Activated T-cell treated with anti-CD3 and anti-CD28 coated beads, Interleukin-2, amount 50 U/mL, for 72 hours (primary cell): ENCODE measurements at places on chromosomes 2 and 18.

DNA sequence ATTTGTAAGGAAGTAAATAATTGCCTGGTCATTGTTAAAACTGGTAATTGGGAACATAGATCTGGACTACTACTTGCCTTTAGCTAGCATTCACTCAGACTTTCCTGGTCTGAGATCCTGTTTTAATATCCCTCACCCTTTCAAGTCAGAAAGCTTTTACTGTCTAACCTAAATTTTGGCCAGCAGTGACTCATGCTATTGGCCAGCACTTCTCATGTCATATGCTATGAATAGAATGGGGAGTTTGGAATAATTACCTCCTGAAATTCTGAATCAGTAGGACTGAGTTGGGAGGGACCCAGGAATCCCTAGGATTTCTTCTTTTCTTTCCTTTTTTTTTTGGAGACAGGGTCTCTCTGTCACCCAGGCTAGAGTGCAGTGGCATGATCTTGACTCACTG is 19.3 kb downstream of the STK36 start:
- no peak for DNase-seq

GRCh38 chr2:106187273-106187891 is 6.7 kb downstream of the UXS1 start:
- no peak for DNase-seq

- DNase-seq: no peak
Observed at GRCh38 chr2:238091436-238092060, 8.6 kb upstream of the ESPNL start.

DNA sequence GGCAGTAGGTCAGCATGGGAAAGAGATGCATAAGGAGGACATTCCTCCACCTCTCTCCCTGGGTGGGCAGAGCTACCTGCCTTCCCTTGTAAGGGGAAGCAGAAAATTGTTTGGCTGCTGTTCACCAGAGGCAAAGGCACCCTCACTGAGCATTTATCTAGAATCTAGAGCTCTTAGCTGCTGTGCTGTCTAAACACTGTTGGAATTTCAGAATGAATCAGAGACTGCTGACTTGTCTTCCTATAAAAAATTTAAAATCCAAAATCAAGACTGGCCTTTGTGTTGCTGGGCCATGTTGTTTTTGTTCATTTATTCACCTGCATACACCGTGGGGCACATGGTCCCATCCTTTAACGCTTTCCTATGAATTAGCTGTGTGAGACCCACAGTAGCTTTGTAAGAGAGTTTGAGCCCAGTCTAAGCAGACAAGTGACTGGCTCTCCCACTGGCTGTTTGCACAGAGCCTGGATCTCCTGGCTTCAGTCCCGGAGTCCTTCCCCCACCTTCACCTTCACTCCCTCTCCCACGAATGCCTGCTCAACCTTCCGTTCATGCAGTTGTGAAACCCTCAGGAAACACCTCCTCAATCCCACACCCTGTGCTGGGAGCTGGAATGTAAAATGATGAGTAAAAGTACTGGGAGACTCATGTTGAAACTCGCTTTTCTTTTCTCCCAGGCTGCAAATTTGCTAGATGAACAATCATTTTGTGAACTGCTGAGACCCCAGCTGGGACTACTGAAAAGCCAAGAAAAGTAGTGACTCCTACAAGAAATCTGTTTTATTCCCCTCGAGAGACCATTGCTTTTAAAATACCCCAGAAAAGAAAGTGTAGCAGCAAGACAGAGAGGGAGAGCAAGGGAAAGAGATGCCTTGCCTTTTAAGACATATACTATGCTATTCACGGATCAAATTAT is 76.2 kb downstream of the FAM168B start:
- no peak for DNase-seq

DNA sequence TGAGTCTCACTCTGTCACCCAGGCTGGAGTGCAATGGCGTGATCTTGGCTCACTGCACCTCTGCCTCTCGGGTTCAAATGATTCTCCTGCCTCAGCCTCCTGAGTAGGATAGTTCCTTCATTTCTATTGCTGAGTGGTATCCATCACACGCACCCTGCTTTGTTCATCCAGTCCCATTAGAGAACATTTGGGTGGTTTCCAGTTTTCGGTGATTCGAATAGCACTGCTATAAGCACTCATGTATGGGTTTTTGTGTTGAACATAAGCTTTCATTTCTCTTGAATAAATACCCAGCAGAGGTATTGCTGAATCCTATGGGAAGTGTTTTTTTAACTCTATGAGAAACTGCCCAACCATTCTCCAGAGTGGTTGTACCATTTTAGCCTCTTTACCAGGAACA is 147.3 kb downstream of the DDX1 start:
- no peak for DNase-seq

GRCh38 chr2:101699755-101700461 is 2.4 kb downstream of the MAP4K4 start:
- no peak for DNase-seq

DNA sequence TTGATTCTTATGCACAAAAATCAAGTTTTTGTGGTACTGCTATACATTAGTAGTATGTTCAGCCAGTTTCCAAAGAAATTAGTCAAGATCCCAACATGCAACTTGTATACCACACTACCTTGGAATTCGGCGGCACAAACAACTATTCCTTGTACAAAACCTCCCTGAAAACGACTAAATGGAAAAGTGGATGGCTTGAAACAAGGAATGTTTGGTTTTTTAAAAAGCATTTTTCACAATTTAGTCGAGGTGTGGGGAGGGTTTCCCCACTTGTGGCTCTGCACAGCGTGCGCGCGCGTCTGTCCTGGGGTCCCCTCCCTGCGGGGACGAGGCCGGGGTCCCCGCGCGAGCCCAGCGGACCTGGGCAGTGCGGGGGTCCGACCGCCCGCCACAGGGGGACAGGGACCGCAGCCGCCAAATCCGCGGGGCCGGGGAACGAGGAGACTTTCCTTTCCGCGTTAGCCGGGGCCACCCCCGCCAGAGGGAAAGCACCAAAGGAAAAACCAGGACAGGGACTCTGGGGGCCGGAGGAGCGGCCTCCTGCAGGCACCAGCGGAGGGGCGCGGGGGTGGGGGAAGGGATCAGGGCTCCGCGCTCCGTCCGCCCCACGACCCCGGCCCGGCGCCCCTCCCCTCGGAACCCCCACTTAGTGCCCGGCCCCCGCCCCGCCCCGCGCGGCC is 534 bp upstream of the SOCS6 start:
- peak; percentile 4 for DNase-seq

DNA sequence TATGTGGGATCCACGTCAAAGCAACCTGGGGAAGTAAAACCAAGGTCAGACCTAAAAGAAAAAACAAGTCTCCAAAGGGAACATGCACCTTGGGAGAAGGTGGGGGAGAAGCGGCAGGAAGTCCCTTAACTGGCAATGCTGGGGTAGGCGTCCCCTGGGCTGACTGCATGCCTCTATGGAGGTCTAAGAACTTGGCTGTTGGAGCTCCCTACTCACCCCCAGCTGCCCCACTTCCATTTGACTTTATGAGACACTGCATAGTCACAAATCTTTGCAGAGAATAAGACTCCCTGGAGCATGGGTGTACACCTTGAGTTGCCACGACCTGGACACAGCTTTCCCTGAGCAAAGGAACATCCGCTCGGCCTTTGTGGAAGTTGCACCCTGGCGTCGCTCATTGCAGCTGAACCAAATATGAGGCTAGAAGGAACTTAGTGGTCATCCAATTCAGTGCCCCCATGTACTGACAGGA is 2.8 kb downstream of the CAPN14 start:
- DNase-seq: no peak

DNA sequence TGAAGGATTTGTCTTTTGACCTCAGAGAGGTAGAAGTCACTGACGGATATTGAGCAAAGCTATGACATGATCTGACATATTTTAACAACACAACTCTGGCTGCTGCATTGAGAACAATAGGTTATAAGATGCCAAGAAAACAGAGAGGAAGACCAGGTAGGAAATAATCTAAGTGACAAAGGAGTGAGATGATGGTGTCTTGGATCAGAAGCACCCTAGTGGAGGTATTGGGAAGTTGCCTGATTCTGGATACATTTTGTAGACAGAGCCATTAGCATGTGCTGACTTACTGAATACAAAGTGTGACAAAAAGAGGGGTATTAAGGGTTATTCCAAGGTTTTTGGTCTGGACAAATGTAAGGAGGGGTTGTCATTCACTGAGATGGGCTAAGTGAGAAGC is 1438.1 kb downstream of the DPP10 start:
- no peak for DNase-seq

- no peak for DNase-seq
Observed at GRCh38 chr2:21461754-21462240, 338.0 kb downstream of the TDRD15 start.

- no peak for DNase-seq
Observed at GRCh38 chr2:86142436-86143257, 36.6 kb downstream of the PTCD3 start.

DNA sequence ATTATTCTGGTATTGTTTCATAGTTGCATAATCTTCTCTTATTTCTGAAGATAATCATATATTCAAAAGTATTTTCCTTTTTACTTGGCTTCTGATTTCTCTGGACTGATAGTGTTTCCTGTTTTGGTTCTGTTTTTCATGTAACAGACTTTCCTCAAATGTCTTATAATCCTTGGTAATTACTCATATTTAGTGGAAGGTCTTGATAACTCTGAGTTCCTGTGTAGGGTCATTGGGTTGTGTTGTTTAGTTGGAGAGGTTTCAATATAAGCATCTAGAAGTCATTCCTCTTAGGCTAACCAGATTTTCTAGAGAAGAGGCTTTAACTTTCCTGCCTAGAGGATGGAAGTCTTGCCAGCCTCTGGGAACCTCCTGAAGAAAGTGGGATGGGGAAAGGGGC is 23.8 kb downstream of the MFSD6 start:
- DNase-seq: no peak

DNA sequence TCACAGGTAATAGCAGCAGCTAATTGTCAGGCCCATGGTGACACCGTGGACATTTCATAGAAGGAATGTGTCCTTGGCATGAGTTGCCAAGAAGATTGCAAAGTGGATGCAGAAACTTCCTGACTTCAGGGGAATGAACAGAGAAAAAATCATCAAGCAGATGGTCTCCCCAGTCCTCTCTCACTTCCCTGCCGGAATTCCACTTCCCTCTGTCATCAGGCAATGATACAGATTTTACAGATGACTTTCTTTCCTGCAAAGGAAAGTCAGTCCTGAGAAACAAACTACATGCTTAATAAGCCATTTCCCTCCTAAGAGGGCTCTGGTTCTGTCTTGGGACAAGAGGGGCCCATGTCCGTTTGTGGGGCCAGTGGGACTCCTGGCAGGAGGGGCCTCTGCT is 45.7 kb downstream of the KCNF1 start:
- DNase-seq: no peak

GRCh38 chr18:78875778-78876650 is 103.6 kb upstream of the SALL3 start:
- no peak for DNase-seq

DNA sequence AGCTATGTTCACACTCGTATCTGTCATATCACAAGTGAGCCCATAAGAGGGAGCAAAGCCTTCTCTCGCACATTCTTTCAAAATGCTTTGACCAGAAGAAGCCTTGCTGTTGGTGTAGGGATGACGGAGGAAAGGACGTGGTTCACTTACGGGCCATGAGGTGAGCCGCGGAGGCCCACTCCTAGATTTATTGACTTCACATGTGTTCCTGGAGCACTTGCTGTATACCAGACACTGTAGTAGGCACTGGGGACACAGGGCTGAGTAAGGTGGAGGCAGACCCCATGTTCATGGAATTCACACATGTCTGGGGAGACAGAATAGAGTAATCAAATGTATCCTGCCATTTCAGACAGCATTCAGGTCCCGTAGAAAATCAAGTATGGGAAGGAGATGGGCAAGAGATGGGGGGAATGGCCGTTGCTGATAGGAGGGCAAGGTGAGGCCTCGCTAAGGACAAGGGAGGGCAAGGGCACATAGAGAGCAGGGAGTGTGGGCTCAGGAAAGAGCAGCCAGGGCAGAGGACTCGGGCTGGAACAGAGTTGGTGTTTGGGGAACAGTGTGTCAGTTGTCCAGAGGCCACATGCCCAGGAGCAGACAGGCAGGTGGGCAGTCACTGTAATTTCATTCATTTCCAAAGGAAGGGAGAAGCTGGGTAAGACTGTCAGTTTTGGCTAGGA is 182.2 kb downstream of the LDLRAD4 start:
- DNase-seq: no peak

DNA sequence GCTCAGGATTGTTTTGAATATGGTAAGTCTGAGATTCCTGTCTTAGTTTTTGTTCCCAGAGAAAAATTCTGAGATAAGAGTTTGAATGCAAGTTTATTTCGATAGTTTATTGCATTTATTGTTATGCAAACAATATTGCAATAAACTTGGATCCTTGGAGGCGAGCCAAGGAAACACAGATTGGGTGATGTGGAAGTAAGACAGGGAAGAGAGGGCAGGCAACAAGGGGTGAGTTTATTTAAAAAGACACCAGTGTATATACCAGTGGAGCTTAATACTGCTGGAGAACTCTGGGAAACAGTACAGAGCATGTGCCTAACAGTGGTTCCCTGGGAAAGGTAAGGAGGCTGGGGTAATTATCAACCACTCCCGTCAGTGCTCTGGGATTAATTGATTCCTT is 87.5 kb upstream of the NEDD4L start:
- DNase-seq: no peak

GRCh38 chr2:234583331-234583730 is 86.5 kb upstream of the ARL4C start:
- no peak for DNase-seq

GRCh38 chr2:106341666-106342065 is 126.5 kb downstream of the RGPD3 start:
- no peak for DNase-seq

GRCh38 chr2:44040365-44040764 is 44.6 kb upstream of the LRPPRC start:
- no peak for DNase-seq

GRCh38 chr2:198307093-198307492 is 502.7 kb downstream of the PLCL1 start:
- DNase-seq: no peak

DNA sequence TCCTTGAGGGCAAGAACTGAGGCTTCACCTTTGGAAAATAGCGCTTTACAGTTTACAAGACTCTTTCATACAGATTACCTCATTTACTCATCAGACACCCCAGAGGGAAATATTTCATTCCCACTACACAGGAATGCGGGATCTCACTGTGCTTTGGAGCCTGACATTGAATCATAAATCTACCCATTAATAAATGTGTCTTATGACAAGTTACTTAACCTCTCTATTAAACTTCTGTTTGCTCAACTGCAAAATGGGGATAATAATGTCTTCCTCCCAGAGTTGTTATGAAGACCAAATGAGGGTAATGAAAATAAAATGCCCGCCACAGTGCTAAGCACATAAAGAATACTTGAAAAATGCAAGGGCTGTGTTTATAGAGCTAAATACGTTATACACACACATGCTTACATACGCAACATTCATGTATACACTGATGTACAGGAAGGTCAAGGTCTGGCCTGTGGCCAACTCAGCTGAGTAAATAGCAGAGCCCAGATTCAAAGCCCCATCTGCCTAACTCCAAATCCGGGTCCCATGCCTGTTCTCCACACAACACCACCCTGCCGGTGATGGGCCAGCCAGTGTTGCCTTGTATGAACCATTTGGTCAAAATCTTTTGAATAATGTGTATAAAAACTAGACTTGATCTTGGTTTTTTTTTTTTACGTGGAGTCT is 77.8 kb upstream of the STPG4 start:
- no peak for DNase-seq
